T47D (cell line): ENCODE measurements at places on chromosomes 2 and 18.

- DNase-seq: no peak
These were observed 178.8 kb downstream of the TTC32 start for GRCh38 chr2:19723021-19723420.

DNA sequence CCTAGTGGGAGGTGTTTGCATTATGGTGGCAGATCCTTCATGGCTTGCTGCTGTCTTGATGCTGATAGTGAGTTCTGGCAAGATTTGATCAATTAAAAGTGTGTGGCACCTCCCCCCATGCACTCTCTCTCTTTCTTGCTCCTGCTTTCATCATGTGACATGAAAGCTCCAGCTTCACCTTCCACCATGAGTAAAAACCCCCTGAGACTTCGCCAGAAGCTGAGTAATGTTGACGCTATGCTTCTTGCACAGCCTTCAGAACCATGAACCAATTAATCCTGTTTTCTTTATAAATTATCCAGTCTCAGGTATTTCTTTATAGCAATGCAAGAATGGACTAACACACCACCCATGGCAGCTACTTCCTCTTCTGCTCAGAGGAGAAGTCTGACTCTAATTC lies 2181.4 kb upstream of the PIK3C3 start:
- no peak for DNase-seq

DNA sequence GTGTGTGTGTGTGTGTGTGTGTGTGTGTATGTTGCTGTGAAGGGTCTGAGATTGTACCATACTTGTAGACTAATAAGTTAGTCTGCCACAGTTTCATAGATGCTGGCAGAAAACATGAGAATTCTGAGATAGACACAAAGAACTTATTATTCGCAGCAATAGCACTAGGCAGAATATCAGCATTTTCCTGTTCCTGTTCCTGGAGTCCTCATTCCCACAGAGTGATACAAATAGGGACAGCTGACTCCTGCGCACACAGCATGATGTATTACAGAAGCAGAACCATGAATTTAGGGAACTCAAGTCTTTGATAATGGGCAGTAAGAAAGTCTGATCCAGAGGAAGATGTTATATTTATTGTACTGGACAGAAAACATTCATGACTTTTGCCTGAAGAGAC lies 1466.3 kb downstream of the DPP10 start:
- no peak for DNase-seq

GRCh38 chr2:64599469-64599868 lies 54.2 kb downstream of the SERTAD2 start:
- peak; percentile 56 for DNase-seq

- DNase-seq: no peak
These were observed 821 bp upstream of the EML6 start for GRCh38 chr2:54722641-54723040.

DNA sequence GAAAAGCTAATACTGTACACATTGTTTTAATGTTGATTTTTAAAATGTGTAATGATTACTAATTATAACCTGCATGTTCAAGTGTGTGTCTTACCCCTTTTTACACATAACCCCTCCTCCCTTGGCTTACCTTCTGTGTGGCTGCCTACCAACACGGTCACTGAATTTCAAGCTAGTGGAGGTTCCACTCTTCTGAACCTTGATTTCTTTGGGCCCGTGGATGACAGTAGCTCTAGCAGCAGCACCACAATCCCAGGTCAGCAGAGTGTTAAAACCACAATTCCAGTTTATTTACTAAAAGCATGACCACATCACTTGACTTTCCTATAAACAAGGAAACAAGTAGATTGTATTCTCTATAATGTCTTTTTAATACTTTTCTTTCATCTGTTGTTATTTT lies 56.9 kb downstream of the AFTPH start:
- no peak for DNase-seq

GRCh38 chr18:21484851-21485636 lies 115.5 kb downstream of the ESCO1 start:
- DNase-seq: no peak

GRCh38 chr18:36329684-36330434 lies 32.3 kb downstream of the FHOD3 start:
- no peak for DNase-seq

DNA sequence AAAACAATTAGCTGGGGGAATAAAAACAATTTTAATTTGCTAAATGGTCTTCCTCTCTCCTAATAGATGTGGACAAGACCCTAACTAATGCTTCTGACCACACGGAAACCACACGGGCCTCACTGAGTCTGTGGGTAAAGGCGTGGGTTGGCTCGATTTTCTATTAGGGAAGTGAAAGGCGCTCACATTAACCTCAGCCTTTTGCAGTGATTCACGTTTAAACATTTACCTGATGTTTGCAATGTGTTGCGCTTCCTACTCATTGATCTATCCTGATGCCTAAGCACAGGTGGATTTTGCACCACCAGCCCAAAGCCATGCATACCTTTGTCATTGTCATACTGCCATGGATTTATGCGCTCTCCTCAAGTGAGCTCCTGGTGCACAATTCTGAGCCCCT lies 35.6 kb upstream of the NRP2 start:
- no peak for DNase-seq

DNA sequence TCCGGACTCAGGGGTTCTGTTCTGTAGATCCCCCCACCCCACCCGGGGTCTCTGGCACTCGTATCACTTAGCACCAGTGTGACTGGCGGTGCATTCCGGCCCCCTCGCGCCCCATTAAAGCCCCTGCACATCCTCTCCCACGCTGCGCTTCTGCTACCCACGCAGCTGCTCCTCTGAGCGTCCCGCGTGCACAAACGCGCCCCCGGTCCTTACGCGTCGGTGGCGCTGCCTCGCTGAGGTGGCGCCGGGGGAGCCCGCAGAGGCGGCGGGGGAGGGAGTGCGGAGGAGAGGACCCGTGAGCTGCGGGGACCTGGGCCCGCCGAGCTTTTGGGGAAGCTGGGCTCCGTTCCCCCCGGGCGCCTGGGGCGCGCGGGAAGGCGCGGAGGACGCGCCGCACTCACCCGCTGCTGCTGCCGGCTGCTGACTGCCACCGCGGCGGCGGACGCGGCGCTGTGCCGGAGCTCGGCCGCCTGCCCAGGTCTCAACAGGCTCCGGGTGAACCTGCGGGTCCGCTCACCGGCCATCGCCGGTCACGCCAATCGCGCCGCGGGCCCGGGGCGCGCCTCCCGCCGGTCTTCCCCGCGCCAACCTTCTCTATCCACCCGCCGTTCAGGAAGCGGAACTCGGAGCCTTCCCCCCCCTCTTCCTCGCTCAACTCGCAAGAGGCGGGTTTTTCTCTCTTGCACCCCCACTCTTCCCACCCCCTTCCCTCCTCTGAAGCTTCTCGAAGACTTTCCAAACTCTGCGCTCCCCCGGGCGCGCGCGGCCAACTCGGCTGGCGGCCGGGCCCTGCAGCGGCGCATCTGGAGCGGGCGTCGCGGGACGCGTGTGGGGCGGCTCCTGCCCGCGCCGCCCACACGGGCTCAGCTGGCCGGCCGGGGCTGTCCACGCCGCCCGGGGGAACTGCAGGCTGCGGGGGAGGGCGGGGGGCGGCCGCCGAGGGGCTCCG lies at the start of gene DOCK10:
Gene DOCK10 (minus strand): TSS at position 618 of the 949 bp plus-strand sequence. CDS start 94 bp downstream, at position 524.
- peak; percentile 26 for DNase-seq

DNA sequence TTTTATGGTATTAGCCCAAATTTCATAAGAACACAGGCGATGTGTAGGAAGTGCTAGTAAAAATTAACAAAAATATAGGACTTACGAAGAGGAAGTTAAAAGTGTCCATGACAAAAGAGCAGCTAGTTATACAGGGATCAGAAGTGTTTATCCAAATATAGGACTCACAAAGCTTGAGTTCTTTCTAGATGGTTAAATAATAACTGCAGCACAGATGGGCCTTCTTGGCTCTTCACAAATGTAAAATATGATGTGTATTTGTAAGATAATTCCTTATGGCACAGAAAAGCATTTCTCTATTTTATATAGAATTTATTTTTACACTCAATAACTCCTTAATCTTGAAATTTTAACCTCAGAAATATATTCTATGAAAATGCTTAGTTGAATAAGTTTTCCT lies 100.9 kb upstream of the SPHKAP start:
- DNase-seq: no peak

GRCh38 chr2:37647971-37648330 lies 23.5 kb downstream of the CDC42EP3 start:
- DNase-seq: no peak
